HS-5 (cell line): ENCODE measurements at places on chromosomes 7 and 10.

GRCh38 chr10:98326621-98327027 lies 58.6 kb upstream of the LOXL4 start:
- DNase-seq, result no peak

GRCh38 chr7:116353647-116354046 lies 143.3 kb downstream of the TES start:
- DNase-seq, result no peak

DNA sequence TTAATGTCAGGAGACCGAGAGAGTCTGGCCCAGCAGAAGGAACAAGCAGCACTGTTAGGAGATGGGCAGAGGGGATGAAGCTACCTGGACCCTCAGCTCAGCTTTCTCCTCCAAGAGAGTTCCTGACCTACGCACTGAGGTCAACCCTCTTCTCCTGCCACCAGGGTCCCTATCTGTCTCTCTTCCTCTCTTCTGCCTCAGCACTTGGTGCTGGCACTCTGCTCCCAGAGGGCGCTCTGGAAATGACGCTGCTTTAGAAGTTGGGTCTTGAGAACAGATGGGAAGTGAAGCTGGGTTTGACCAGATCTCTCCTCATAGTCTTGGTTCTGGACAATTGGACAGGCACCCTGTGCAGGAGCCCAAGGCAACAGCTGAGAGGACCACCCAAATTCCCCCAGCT lies 216.0 kb upstream of the AGK start:
- no peak for DNase-seq

DNA sequence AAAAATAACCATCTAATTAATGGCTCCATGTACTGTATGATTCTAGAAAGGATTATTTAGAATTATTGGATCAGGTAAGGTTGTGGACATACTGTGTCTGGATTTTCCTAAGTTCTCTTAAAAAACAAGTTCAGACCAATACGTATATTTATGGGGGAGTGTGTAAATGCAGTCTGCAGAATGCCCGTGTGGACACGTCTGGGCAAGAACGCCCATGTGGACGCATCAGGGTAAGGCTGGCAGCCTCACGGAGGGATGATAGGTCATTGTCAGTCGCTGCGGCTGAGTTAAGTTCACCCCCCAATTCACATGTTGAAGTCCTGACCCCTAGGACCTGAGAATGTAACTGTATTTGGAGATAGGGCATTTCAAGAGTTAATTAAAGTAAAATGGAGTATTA lies 160.0 kb upstream of the SHH start:
- no peak for DNase-seq
